OCI-LY7 (cell line): ENCODE measurements at places on chromosomes 7 and 10. TPM values are rescaled to one million over a fixed set of nuclear protein-coding genes. Genes with fewer than 3 reads are reported as not detected.

- no peak for DNase-seq
Measured at GRCh38 chr7:129149511-129149910, 5.0 kb downstream of the TSPAN33 start.

- no peak for DNase-seq
Measured at GRCh38 chr10:119357412-119358151, 150.2 kb downstream of the GRK5 start.

- DNase-seq: peak; percentile 95
Measured at GRCh38 chr7:64665980-64666662, at the start of gene ZNF107. Gene ZNF107, plus strand, starts transcription at chr7:64666133. Its CDS starts 150 bp downstream, at chr7:64666283.

- no peak for DNase-seq
Measured at GRCh38 chr7:4134631-4135030, 547.5 kb upstream of the FOXK1 start.

DNA sequence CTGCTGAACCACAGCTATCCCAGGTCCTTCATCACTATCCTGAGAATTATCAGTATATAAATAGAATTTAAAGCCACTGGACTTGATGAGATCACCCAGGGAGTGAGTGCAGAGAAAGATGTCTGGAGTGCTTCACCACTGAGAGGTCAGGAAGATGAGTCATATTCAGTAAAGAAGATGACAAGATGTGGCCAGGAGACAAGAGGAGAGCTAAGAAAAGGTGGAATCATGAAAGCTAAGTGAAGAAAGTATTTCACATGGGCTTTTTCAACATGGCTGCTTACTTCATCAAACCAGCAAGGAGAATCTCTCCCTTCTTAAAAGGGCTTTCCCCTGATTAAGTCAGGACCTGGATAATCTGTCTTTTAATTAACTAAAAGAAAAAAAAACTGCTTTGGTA is 9.1 kb upstream of the PRKAR2B start:
- no peak for DNase-seq

GRCh38 chr7:14690075-14690474 is 212.5 kb downstream of the DGKB start:
- DNase-seq: no peak

- no peak for DNase-seq
Measured at GRCh38 chr10:69217119-69217754, 2.9 kb upstream of the HKDC1 start.

GRCh38 chr7:43905209-43905946 is 1.0 kb downstream of the URGCP start:
- no peak for DNase-seq

DNA sequence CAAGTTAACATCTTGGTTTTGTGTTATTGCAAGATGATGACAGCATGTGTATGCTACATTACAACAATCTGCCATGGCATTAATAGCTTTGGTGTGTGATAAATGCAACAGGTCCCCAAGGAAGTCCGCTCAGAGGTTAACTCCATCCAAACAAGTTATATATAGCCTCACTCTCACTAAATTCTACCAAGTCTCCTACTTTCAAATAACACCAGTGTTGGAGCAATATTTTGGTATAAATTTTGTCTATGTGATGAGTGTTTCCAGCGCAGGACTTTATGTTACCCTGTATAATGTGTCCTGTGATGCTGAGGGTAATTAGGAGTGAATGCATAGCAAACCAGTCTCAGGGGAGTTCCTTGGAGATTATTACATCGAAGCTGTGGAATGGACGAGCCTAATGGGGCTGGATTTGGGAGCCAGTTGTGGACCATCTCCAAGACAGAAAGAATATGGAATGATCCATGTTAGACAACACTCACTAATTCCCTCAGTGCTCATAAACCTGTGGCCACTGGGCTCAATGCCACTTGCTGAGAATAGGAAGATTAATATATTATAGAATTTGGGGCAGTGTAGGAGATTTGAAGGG is 127.6 kb upstream of the CXCL12 start:
- DNase-seq: no peak

DNA sequence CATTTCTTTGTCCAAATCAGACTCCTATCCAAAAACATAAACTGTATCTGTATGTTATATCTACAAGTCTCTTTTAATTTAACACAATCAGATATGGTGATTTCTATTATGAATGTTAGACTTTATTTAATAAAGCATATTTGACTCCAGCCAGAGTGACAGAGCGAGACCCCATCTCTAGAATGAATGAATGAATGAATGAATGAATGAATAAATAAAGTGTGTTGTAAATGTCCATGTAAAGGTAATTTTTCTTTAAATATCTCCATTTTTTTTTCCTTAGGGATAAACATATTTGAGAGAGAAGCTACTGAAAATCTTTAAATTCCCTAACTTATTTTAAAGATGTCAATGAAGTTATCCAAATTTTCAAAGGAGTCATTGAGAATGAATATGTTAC is 18.1 kb upstream of the ALDH18A1 start:
- no peak for DNase-seq

GRCh38 chr10:24804392-24804791 is 80.7 kb upstream of the ARHGAP21 start:
- no peak for DNase-seq

DNA sequence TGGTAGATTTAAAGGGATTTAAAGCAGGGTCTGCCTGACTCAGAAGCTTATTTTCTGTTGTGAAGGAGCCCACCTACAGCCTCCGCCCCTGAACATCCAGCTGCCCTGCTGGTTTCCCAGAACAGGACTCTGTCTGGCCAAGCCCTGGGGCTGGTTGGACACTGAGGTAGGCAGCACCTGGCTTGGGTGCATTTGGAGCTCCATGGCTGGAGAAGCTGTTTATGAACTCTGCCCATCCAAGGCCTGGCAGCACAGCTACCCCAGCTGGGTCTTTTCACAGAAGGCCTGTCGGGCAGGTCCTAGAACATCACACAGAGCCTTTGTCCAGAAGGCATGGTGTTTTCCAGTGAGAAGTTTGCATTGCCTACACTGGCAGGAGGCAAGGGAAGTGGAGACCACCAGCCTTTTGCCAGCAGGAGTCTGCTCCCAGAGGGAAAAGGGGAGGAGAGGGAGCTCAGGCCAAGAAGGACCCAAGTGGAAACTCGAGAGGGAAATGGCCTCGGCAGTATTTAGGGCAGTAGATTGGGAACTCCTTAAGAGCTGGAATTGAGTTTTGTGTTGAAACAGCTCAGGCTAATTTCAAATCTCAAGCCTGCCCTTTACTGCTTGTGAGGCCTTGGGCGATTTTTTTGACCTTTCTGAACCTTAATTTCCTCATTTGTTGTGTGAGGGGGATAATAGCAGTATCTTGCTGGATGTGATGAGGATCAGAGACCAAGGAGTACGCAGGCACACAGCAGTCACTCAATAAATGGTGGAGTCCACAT is 12.3 kb upstream of the PDCD4 start:
- DNase-seq: no peak

DNA sequence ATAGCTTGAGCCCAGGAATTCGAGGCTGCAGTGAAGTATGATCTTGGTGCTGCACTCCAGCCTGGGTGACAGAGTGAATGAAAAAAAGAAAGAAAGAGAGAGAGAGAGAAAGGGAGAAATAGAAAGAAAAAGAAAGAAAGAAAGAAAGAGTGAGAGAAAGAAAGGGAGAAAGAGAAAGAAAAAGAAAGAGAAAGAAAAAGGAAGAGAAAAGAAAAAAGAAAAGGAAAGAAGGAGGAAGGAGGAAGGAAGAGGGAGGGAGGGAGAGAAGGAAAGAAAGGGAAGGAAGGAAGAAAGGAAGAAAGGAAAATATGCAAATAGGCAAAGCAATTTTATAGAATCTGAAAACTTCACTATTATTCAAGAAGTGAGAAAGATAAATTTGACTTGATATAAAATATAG is 24.5 kb upstream of the JCAD start:
- DNase-seq: no peak

- peak; percentile 69 for DNase-seq
Measured at GRCh38 chr7:10889266-10889898, 84.3 kb upstream of the PHF14 start.

DNA sequence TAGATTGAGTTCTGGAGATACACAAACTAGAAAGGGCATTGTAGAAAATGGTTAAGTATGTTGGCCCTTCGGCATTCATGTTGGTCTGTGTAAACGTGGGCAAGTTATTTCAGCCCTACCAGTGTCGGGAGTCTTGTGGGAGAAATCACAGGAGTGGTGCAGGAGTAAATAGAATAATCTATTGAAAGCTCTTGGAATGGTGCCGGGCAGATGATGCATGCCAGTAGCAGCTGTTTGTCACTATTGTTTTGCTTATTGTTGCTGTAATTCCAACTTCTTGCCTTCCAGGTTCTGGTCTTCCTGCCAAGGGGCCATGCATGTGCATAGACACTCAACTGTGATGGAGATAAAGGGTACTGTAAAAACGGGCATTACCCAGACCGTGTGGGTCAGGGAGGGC is 259.4 kb downstream of the CAMK1D start:
- no peak for DNase-seq

- peak; percentile 14 for DNase-seq
Measured at GRCh38 chr10:97101166-97101940, 84.4 kb downstream of the SLIT1 start.

DNA sequence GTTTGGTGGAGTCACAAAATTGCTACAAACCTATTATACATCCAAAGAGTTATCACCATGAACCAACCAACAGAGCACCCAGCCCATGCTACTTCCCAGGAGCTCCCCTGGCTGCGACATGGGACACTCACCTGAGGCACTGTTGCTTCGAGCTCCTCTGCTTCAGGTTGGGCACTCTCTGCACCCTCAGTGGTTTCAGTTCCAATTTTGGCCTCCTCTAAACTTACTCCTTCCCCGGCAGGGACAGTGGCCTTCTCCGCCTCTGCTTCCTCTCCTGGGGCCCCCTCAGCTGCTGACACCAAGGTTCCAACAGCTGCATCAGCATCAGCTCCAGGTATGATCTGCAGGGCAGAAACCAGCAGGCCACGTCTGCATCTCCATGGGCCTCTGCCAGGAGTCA is 120.4 kb upstream of the TARP start:
- peak; percentile 15 for DNase-seq

GRCh38 chr7:149422914-149423301 is 38.0 kb downstream of the ZNF777 start:
- no peak for DNase-seq

GRCh38 chr10:130498042-130498441 is 361.9 kb downstream of the GLRX3 start:
- DNase-seq: no peak

GRCh38 chr10:114396464-114396863 is 7.8 kb downstream of the AFAP1L2 start:
- no peak for DNase-seq

DNA sequence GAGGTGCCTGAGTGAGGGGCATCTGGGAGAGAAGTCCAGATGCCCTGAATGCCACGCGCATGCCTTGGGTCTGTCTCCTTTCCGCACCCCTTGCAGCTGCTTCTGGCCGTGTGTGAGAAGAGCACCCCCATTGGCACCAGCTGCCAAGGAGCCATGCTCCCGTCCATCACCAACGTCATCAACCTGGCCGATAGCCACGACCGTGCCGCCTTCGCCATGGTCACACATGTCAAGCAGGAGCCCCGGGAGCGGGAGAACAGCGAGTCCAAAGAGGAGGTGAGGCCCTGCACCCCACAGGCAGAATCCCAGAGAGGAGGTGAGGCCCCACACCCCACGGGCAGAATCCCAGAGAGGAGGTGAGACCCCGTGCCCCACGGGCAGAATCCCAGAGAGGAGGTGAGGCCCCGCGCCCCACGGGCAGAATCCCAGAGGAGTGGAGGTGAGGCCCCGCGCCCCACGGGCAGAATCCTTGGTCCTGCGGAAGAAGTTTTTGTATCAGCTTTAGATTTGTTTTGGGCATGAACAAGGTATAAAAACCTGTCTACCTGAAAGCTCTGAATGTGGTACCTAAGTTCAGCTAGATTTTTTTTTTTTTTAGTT is 91.8 kb downstream of the TRRAP start:
- DNase-seq: no peak

- no peak for DNase-seq
Measured at GRCh38 chr10:121262774-121263430, 335.3 kb downstream of the FGFR2 start.

DNA sequence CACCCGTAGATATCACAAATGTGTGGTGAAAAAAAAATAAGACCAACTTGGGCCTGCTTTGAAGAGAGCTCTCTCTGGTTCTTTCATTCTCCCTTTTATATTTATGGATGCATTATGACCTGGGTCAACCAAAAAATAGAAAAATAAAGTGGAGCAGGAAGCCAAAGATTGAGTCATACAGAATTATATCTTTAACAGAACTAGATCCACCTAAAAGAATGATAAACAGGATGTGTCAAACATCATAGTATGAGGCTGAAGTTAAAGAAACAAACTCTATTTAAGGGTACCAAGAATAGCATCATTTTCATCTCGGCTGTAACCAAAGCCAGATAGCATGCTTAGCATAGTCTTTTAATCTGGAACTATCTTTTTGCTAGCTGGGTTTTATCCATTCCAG is 28.8 kb upstream of the NMT2 start:
- DNase-seq: no peak

DNA sequence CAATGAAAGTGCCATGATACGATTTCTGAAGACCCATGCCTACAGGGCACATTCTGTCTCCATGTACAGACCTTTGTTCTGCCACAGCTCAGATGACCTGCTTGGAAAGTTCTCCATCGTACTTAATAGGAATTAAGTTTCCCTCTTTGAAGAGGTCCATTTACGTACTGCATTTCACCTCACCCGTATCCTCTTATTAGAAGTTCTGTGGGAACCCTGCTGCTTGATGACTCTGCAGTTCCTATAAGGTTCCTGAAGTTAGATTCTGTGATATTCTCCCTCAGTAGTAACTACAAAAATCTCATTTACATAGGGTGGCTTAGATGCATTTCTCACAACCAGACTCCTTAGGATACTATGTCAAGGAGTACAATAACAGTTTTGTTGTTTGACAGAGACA is 50.9 kb downstream of the MINDY3 start:
- no peak for DNase-seq

GRCh38 chr7:158748335-158748734 is 43.7 kb upstream of the NCAPG2 start:
- DNase-seq: no peak

- no peak for DNase-seq
Measured at GRCh38 chr10:100749309-100750217, 4.2 kb downstream of the PAX2 start.

Gene HGF
- total RNA-seq: not detected in 2 replicates

Gene PMPCB
- total RNA-seq: 94.1 and 95.9 TPM in 2 replicates

Gene LRRC18
- not detected in 2 replicates for total RNA-seq

Gene LRRC4
- total RNA-seq: not detected in 2 replicates

Gene THSD7A
- not detected in 2 replicates for total RNA-seq

Gene SCART1
- total RNA-seq: 10.9 and 15.2 TPM in 2 replicates

Gene SYT15
- 1.5 and 2.1 TPM in 2 replicates for total RNA-seq

Gene HIF1AN
- total RNA-seq: 44.6 and 46.2 TPM in 2 replicates

Gene AGR2
- total RNA-seq: not detected in 2 replicates

Gene DGKI
- 0.46 and 0.55 TPM in 2 replicates for total RNA-seq

Gene NEURL1
- total RNA-seq: not detected in 2 replicates

Gene NPY4R
- total RNA-seq: not detected in 2 replicates

Gene NPFFR1
- not detected in 2 replicates for total RNA-seq

Gene CRHR2
- not detected in 2 replicates for total RNA-seq

Gene CYP2C19
- total RNA-seq: not detected in 2 replicates

Gene MAP3K8
- total RNA-seq: 21.6 and 21.9 TPM in 2 replicates

Gene ENTPD1
- 3.7 and 6.7 TPM in 2 replicates for total RNA-seq

Gene OR2A5
- total RNA-seq: not detected in 2 replicates
